ENCODE measurements at places on chromosomes 12 and 14.
A peak's percentile ranks its signal among the peaks of the same experiment; 100 is the strongest.

GRCh38 chr12:39441963-39442830 lies 723 bp downstream of the KIF21A start:
- DNase-seq: peak; percentile 30

- DNase-seq: no peak
Observed at GRCh38 chr12:119700078-119700477, 32.1 kb downstream of the PRKAB1 start.

DNA sequence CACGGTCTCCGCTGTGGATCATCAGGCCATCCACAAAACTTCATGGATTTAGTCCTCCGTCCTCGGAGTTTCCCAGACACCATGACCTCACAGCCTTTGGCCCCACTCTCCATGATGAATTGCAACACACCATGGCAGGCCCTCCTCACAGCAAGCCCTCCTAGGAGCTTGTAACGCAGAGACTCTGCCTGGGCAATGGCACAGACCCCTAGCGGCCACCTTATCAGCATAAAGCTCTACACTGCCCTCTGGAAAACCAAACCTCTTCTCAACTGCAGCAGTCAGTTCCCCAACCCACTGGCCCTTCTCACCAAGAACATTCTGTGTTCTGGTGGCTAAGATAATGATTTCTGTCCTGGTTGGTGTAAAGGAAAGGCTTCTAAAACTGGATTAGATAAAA lies 238.4 kb upstream of the USP15 start:
- no peak for DNase-seq

DNA sequence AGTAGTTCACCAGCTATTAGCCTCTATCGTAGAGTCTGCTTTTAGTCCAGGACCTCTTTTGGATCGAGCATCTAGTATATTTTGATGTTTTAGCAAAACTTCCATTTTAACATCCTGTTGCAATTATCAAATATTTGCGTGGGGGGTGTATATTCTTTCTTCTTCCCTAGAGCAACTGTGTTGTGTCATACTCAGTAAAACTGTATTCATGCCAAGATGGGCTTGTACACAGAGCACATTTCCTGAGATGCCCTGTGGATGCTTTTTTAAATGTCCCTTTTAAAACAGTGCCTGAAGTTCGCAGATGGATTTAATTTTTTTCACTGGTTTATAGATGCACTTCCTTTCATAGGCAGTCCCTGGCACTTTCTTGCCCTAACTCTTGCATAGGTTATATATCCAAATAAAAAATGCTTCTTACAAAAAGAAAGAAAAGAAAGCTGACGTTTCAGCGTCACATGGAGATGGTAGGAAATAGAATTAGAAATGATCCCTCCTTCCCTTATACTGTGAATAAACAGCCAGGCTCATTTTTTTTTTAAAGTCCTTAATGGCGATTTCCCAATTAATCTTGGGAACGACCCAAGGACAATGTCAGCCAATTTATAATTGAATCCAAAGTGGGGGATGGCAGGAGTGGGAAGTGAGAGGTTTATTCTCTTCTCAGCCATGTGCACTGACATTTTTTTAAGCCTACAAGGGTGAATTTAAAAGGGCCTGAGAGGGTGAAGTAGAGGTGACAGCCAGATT lies 247.0 kb downstream of the SLC41A2 start:
- DNase-seq: no peak

- no peak for DNase-seq
Observed at GRCh38 chr14:78253986-78254385, 83.8 kb downstream of the NRXN3 start.

GRCh38 chr14:92692822-92693226 lies 55.6 kb downstream of the LGMN start:
- peak; percentile 39 for DNase-seq

DNA sequence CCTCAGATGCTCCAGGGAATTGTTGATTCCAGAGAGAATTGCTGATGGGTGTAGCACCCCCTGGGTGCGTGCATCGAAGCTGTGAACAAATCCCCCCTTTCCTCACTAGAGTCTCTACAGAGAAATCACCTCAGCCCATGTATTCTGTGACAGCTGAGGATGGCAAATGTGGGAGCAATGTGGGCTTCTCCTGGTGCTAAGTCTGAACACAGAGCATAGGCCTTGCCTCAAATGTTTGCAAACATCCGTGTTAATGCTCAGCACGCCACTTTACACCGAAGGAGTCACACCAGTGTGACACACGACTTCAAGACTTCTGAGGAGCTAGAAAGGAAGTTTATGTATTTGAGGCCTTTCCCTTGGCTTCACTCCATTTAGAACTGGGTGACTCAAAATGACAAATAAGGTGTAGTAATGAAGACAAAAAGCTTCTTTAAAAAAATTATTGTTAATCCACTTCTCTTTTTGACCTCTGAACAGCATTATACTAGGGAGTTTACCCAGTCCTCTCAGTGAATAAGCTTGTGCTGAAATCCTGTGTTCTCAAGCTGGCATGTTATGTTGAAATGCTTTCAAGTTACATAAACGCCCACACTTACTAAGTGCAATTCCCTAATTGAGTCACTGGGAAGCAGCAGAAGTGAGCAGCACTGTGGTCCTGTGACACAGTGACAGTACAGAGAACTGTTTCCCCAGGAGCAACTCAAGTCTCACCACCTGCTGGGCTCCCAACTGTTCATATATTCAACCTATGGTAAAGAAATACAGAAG lies 92.9 kb downstream of the FAR2 start:
- DNase-seq: no peak

DNA sequence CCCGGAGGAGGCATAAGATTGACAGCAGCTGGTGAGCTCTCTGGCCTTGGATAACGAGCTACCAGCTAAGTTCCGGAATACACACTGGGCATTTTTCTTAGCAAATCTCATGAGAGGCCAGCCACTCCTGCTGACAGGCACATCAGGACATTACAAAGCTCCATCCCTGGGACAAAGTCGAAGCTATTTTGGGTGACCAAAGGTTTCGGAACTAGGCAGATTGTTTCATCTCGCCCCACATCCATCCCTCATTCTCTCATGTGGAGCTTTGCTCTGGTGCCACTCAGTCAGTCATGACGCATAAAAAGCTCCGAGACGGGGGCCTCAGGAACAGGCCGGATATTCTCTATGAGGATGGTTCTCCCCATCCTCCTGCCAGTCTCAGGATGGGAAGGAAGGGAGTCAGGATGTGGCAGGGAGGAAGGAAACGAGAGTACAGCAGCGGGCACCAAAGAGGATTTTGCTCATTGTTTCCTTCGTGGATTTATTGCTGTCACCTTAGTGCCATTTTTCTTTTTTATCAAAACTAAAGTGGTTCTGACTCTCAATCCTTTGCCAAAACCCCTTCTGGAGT lies 253.1 kb upstream of the FKBP4 start:
- no peak for DNase-seq

DNA sequence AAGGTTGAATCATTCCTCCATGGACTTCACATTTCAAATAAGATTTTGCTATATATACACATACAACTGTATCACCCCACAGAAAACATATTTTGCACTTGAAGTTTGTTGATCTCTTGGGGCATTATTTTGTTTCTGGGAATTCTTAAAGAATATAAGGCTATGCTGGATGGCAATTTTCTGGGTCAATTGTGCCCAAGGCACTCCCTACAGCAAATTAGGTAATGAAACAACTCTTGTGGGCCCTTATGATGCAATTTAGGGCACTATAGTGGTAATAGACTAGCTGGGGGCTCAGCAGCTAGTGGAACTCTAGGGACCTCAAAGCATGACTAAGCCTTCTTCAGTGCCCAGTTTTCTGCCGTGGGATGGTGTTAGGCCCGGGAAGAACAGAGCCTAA lies 444.4 kb downstream of the NRXN3 start:
- DNase-seq: no peak

DNA sequence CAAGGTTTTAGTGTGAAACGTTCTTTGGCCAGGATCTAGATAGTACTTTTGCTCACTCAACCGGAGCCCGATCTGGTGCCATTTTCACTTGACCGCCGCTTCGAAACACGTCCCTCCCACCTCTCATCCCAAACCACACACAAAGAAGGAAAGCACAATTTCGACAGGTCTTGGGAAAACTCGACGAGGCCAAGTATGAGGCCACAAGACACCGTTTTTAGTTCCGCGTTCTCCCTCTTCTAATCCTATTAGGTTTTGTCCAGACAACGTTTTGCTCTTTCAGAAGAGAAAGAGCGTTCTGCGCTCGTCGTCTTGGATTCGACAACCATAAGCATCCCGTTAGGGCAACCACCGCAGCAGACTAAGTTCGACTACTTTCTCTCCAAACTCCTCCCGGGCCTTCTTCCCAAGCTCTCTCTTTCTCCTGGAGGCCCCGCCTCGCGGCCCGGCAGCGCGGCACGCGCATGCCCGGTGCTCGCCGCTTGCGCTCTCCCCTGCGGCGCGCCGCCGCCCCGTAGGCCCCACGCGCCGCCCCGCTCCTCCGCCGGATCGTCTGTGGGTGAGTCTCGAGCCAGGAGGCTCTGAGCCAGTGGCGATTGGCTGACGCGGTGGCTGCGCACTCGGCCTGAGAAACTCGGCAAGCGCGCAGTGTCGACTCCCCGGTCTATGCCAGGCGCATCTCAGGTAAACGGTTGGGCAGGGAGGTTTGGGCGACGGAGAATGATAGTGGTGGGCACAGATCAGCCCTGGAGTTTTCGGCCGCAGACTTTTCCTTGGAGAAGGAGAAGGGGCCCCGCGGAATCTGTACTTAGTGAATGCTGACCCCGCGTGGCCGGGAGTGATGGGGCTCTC lies at the start of gene MIPOL1:
Gene MIPOL1 (plus strand): TSS at position 517 of the 852 bp plus-strand sequence. CDS start 49,952 bp downstream, outside the sequence.
- DNase-seq: peak; percentile 1

GRCh38 chr12:11836282-11837151 lies 187.0 kb downstream of the ETV6 start:
- no peak for DNase-seq

DNA sequence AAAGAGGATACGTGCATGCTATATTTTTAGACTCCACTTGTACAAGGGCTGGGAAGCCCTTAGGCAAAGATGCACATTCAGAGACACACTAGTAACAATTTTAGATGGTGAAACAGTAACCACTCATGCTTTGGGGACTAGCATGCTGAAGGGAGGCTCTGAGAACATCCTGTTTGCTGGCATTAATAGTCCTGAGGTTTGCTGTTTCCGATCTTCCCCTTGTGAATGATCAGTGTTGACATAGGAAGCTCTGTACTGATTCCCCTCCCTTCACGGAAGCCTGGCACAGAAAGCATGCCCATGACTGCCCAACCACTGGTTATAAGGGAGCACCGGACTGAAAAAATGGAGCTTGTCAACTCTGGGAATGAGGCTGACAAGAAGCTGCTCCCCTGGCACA lies 164.6 kb downstream of the GCH1 start:
- DNase-seq: no peak

- no peak for DNase-seq
Observed at GRCh38 chr12:19891936-19892591, 452.8 kb downstream of the AEBP2 start.

GRCh38 chr12:112645586-112645985 lies 146.0 kb upstream of the RPH3A start:
- no peak for DNase-seq

DNA sequence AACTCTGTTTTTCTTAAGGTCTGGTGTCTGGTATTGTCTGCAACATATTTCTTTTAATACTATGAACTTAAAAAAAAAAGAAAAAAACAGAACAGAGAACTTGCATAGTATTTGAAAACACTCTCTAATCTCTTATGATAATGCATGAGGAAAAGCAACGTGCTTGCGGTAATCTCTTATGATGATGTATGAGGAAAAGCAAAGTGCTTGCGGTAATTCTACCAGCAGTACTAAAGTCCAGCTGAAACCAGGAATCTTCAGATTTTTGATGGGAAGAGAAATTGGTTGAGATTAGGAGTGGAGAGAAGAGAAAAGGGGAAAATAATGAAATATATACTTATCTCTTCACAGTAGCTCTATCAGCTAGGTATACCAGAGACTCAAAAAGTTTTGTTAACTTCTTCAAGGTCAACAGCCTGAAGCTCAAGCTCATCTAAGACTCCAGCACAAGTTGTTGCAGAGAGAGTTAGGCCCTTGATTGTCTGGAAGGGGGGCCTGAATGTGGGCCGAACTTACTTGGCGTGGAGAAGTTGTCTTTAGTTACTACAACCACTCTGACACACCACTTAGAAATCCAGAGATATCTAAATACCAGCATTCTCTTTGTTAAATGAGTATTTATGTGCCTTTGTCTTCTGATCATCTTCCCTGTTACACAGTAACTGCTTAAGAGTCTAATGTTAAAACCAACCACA lies 240.4 kb downstream of the PRKD1 start:
- no peak for DNase-seq

DNA sequence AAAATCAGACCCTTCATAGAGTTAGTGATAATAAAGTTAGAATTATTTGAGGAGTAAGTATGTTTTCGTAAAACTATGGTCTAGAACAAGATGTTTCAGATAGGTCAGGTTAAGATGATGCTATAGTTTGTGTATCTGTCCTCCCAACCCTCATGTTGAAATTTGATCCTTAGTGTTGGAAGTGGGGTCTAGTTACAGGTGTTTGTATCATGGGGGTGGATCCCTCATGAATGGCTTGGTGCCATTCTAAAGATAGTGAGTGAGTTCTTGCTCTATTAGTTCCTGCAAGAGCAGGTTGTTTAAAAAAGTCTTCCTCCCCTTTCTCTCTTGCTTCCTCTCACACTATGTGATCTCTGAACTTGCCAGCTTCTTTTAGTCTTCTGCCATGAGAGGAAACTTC lies 707.3 kb upstream of the FOXG1 start:
- DNase-seq: no peak

DNA sequence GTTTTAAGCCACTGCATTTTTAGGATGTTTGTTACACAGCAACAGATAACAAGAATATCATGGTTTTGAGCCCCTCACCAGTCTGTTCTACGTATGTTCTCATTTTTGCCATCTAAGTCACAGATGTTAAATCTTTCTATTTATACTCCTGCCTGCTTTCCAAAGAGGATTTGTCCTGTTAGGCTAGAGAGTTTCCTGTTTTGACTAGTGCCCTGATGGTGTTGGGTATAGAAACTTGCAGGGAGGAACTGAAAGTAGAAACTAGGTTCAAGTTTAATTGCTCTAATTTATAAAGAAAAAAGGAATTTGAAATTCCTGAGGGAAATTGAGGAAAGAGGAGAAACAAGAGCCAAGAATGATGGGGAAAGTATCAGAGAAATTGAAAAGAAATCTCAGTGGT lies 74.4 kb upstream of the COCH start:
- no peak for DNase-seq
